CD8-positive, alpha-beta T cell (primary cell): ENCODE measurements at places on chromosomes 6 and 20. TPM values are rescaled to one million over a fixed set of nuclear protein-coding genes. Genes with fewer than 3 reads are reported as not detected.
A peak's percentile ranks its signal among the peaks of the same experiment; 100 is the strongest.

DNA sequence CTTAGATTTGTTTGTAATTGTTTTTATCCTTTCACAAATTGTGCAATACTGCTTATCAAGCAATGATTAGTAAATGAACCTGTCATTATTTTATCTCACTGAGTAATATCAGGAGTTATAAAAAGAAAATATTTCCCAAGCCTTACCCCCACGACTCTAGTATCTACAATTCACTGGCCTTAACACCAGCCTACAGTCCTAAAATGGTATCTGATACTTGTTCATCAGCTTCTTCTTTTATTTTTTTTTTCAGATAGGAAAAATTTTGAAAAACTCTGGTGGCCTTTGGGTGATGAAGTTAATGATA, 160.8 kb upstream of the FOXA2 start:
- no peak for DNase-seq

DNA sequence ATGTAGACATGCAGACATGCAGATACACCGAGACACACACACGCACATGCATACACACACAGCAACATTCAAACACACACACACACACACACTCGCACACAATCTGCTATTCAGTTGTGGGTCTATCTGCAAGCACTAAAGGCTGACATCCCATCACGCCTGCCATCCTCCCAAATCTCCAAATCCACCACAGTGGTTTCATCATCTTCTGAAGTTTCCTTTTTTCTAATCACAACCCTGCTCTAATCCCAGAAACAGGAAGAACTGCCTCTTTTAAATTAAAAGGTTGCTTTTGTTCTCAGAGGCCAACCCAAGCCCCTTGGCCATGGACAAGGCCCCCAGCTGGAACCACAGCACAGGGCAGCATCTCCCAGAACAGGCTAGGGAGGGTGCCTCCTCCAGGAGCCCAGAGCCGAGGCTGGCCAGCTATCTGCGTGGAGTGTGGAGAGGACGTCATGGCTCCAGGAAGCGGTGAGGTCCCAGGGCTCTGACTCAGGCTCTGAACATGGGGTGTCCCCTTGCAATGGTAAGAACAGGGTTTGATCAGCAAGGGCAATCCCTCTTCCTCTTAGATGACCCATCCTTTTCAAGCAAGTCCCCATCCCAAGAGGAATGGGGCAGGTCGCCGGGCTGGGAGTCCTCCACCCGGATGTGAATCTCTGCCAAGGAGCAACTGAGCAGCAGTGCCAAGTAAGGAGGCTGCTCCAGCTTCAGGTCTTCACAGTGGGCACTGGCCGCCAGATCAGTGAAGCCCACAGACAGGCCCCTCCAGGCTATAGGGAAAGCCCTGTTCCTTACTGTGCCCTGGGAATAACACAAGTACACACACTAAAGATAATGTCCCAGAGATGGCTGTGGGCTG, 14.7 kb downstream of the FOXF2 start:
- no peak for DNase-seq

The RTN4IP1 gene
- total RNA-seq, result 1.9 TPM

DNA sequence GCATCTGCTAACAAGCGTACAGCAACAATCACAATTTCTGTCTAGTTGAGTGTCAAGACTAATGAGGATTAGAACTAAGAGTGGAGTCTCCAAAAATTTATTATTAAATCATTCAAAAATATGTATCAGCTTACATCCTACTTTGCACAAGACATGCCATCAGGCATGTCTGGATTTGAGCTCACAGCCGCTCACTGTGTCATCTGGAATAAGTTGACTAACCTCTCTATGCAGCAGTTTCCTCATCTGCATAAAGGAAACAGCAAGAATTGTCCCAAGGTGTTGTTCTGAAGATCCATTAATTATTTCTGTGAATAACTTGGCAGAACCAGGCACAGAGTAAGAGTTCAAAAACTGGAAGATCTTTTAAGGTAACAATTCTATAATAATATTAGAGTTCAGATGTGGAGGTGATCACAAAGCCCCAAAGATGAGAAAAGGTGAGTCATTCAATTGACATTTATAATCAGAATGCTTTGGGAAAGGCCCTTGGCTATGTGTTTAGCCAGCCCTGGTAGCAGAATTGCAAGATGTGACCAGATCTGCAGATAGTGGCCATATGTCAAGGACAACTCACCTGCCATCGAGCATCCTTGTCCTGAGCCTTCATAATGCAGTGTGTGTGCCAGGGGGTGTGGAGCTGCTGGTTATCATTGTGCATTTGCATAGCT, 264.0 kb downstream of the FOXA2 start:
- DNase-seq, result no peak

GRCh38 chr20:48717095-48717672, 110.6 kb downstream of the PREX1 start:
- DNase-seq, result peak; percentile 33

GRCh38 chr20:32203356-32204204, 4.0 kb downstream of the PLAGL2 start:
- no peak for DNase-seq

The CALHM5 gene
- not detected for total RNA-seq

GRCh38 chr6:157148391-157149323, 174.7 kb downstream of the TMEM242 start:
- no peak for DNase-seq

The FOXQ1 gene
- not detected for total RNA-seq

- no peak for DNase-seq
Measured at GRCh38 chr20:57749131-57749690, 39.4 kb upstream of the PMEPA1 start.

DNA sequence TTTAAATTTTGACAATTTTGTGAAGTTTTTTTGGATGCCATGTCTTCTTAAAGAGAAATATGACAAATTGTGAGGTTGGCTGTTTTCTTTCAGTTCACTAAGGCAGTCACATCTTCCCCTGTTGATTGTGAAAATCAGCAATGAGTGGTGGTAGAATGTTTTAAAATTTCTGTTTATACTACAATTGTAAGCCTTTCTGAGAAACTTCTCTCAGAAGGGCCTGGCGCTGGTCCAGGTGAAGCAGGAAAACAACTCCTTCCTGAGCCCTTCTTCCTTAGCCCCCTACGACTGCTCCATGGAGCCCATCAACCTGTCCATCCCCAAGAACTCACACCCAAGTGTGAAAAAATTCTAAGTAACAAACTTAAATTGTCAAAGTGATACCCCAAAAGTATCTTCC, 80.6 kb downstream of the SSR1 start:
- DNase-seq, result no peak

GRCh38 chr20:24683676-24684075, 214.2 kb downstream of the SYNDIG1 start:
- no peak for DNase-seq

The ALDH5A1 gene
- total RNA-seq, result 4.0 TPM

DNA sequence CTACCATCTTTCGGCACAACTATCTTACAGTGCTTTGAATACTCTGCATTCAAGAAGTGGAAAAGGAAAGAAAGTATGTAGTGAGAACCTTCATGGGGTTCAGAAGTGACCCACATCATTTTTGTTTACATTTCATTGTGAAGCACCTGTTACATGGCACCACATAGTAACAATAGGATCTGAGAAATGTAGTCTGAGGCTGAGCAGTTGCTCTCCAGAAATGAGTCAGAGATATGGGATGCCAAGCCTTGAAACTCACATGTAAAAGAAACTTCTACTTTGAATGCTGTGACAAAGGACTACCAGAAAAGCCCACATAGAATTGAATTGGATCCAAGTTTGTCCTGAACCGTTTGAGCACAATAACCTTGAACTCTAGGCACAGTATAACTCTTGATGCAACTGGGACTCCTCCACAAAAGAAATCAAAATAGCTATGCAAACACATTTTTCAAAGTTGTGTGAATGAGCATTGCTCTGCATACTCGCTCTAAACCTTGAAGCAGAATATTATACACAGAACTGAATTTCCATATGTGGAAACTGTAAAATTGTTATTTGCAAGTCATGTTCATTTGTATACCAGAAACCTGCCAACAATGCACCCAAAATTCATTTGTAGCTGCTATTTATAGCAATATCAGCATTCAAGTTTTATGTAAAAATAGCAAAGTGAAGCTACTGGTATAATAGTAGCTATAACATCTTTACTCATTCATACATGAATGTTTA, 400.9 kb upstream of the POU3F2 start:
- DNase-seq, result no peak

DNA sequence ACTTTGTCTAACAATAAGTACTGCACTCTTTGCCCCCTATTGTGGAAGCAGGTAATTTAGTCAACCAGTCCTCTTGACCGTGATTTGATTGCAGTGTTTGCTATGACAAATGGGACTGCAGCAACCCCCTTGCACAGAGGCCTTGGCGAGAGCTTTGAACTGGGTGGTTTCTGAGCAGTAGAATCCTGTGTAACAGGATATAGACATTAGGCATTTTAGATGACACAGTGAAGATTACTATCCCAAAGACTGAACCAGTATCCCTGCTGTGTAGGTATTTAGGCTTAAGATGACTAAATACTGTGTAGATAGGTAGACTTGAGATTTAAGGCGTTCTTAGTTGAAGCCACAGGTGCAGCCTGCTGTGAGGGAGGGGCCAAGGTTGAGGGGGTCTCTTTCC, 9.9 kb downstream of the DNMT3B start:
- DNase-seq, result no peak

- DNase-seq, result peak; percentile 61
Measured at GRCh38 chr6:151323791-151324487, 67.4 kb downstream of the ZBTB2 start.

The BTNL2 gene
- total RNA-seq, result not detected

The PREP gene
- 17.6 TPM for total RNA-seq

DNA sequence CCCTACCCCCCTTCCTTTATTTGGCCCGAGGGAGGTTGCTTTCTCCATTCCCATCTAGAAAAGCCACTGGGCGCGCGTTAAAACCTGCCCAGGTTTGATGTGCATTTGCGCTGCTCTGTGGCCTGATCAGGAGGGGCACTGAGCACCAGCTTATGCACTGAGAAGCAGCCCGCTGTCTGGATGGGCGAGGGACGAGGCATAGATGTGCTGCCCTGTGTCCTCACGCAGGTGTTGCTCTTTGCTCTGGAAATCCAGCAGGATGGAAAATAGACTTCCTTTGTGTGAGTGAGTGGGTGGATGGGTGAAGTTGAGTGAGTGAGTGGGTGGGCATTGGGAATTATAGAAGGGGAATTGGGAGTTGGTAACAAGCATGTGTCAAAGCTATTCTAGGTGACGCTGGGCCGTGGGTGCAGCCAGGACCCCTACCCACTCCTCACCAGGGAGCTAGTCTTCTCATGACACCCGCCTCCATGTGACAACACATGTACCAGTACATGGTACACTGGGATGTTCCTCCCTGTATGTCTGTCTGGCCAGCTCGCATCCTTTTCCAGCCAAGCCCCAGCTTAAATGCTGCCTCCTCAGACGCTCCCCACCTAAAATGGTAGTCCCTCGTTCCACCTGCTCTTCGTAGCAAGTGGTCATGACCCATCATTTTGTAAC, 162.6 kb downstream of the DTNBP1 start:
- no peak for DNase-seq

DNA sequence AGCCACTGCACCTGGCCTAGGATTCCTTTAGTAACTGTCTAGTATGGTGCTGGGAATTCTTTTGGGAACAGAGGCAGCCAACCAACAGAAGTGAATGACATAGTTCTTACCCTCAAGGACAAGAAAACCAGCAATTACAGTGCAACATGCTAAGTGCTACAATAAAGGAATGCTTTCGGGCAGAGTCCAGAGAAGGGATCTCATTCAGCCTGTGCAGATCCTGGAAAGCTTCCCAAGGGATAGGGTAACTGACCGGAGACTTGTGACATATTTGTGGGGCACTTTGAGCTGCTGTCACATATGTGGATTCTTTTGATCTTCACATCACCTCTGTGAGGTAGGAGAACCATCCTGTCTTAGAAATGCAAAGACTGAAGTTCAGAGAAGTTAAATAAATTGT, 46.8 kb downstream of the C6orf15 start:
- no peak for DNase-seq

The SPATA25 gene
- total RNA-seq, result not detected

- no peak for DNase-seq
Measured at GRCh38 chr6:119459207-119459974, 109.8 kb upstream of the MAN1A1 start.

The BTN1A1 gene
- not detected for total RNA-seq

DNA sequence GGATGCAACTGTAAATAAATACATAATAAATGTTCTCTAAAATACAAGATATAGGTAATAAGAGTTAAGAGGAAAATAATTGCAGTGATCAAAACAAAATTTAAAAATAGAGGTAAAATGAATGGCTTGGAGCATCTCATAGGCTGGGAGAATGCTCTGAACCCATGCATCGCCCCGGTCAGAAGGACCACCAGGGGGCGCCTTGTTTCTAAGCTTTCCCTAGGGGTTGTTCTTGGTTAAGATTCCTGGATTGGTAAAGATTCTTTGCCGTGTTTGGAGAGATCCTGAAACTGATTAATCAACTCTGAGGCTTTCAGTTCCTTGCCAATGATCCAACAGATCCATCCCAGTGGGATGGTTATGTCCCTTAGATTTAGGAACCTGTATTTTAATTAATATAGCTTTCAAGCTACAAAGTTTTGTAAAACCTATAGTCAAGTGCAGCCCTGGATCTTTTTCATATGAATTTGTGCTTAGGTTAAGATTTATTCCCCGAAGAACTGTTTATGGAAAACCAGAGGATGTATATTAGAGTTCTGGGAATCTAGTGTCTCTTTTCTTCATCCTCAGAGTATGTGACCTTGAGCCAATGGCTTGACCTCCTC, 45.3 kb upstream of the PRELID3B start:
- DNase-seq, result peak; percentile 94

DNA sequence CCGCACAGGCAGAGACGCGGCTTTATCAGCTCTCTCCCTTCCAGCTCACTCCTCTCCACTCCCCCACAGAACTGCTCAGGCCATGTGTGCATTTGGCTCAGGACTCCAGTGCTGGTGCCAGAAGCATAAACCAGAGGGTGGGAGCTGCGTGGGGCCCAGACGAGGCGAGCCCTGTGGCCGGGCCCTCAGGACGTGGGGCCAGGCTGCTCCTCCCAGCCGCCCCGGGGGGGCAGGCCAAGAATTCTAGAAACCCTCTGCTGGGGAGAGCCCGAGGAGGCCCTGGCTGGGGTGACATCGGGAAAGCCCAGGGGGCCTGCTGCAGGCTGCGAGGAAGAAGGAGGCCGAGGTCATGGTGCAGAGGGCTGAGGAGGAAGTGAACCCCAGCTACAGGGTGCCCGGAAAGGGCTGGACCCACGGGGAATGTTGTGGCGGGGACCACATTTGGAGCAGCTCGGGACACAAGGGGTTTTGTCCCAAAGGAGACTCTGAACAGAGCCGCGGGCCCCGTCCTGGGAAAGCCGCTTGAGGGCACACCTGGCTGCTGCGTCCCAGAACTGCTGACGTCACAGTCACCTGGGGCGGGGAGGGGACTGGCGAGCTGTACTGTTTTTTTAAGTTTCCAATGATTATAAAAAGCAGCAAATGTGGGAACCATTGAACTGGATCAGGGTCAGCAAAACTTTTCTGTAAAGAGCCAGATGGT, 107.1 kb downstream of the BANF2 start:
- no peak for DNase-seq

The TAGAP gene
- total RNA-seq, result 137 TPM

- no peak for DNase-seq
Measured at GRCh38 chr6:29665942-29666825, 9.3 kb downstream of the MOG start.

DNA sequence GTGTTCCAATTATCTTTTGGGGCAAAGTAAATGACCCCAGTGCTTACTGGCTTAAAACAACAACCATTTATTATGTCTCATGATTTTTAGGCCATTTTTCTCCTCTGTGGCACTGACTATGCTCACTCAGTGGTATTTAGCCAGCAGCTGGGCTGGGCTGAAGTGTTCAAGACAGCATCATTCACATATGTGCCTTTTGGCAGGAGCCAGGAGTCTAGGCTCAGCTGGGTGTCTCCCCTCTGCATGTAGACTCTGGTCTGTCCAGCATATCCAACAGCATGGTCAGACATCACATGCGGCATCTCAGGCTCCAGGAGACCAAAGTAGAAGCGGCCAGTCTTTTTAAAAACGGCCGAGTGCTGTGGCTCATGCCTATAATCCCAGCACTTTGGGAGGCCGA, 120.3 kb upstream of the TOP1 start:
- no peak for DNase-seq
